ENCODE measurements at places on chromosomes 16 and 17.

- DNase-seq, result peak; percentile 48
Measured at GRCh38 chr17:81165246-81166032, at the start of gene PVALEF. TSS of gene PVALEF (plus strand) at chr17:81165507. CDS start at chr17:81181227, 15,720 bp downstream.

DNA sequence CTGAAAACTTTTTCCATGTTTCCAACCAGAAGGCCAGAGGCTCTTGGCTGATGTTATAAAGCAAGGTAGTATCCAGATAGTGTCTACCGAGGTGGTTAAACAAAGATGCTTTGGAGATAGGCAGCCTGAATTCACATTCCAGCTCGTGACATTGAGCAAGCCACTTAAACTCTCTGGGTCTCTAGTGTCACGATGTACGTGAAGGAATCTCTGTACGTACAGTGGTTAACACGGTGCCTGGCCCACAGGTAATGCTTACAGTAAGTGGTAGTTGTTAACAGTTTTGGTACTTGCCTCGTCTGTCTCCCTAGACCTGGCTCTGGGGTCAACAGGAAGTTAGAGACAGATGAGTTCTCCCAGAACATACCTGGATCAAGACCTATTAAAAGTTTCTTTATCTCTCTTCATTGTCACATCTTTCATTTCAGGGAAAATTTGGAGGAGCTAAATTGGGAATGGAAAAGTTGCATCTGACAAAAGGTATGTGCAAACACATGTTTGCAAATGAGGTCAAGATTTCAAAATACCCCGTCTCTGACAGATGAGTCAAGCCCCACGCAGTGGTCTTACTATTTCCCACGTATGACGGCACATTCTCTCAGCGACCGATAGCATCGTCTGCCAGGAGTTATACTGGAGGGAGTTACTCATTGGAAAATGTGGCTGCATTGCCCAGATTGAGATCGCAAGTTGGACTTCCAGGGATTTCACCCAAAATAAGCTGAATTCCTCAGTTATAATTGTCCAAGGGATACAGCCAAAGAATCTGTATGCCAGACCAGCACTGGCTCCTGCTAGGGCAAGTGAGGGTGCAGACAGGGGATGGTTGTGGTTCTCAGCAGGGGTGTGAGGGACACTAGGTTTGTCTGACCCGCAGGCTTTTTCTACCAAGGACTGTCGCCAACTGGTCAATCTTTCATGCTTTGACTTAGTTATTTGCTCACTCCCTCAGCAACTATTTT lies 18.9 kb upstream of the MYH10 start:
- no peak for DNase-seq

GRCh38 chr17:50212121-50212843 lies 10.9 kb upstream of the COL1A1 start:
- DNase-seq, result no peak

DNA sequence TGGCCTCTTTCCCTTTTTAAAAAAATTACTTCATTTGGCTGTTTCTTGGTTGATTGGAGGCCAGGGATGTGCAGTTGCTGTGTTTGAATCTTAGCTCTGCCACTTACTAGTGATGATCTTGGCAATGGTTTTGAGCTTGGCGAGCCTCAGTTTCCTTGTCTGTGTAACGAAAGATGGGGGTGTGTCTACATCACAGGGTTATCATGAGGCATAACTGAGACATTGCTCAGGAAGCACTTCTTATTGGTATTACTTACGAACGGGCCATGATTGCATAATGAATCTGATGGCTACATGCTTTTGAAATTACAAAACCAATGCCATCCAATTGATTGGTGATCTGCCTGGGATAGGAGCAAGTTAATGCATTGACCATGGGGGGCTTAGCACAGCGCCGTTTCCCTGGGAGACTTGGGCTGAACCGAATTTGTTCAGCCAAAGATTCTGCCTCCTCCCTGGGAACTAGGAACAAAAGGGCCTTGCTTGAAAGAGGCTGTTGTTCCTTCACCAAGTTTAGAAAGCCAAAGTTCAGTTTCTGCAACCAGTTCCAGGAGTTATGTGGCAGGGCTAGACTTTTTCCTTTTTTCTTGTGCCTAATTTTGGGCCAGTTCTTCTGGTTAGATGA lies 21.9 kb downstream of the CMIP start:
- DNase-seq, result no peak

GRCh38 chr16:15810411-15810810 lies 46.4 kb downstream of the MYH11 start:
- no peak for DNase-seq

DNA sequence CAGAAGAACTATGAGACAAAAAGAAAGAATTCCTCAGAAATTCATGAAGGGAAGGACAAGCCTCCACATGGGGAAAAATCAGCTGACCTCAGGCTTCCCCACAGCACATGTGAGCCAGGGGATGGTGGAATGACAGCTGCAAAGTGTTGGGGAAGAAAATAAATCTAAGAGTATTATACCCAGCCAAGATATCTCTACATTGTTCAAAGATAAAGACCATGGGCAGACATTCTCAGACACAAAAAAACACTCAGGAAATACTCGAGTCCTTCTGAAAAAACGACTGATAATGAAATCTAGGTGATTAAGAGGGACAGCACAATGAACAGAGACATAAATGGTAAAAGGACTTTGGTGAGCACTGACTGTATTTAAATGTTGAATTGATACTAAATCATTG lies 3.9 kb downstream of the RAB40B start:
- DNase-seq, result no peak

DNA sequence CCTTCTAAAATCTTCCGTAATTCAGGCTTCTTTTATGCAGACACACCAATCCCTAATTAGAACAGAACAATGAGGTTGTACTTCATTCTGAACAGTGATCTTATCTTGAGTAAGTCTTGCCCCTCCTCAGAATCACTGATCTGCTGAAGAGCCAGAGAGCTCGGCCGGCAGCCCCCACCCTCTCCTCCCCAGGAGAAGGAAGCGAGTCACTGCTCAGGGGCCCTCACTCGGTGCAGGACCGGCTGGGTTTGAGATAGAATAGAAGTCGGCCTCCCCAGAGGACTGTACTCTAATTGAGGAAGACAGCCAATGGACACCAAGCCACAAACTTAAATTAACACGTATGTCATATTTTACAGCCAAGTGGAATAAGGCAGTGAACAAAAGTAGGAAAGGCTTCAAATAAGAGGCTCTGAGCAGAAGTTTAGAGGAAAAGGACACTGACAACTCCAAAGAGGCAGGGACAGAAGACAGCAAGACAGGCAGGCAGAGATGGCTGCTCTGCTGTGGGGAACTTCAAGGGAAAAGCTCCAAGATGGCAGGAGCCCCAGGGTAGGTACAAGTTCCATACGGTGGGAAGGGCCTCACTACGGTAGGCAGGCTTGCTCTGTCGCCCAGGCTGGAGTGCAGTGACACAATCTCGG lies 18.6 kb downstream of the CREBBP start:
- no peak for DNase-seq

DNA sequence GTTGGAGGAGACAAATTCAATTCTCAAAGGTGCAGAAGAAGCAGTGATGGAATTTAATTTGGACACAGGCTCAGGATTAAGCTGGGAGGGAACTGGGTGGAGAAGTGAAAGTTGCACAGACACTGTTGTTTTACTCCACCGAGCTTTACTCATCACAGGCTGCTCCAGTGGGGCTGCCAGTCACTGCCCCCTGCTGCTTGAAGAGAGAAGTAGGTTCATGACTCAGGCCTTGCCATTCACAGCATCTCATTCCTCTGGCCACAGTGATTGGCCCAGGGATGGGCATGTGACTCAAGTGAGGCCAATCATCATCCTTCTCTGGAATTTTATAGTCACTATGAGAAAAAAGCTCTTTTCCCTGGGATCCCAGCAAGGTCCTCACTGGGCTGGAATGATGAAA lies 11.8 kb downstream of the GNAO1 start:
- no peak for DNase-seq

- no peak for DNase-seq
Measured at GRCh38 chr17:45220079-45220478, 1.6 kb upstream of the FMNL1 start.

GRCh38 chr17:4492721-4493561 lies 5.7 kb upstream of the SPNS2 start:
- DNase-seq, result peak; percentile 83

DNA sequence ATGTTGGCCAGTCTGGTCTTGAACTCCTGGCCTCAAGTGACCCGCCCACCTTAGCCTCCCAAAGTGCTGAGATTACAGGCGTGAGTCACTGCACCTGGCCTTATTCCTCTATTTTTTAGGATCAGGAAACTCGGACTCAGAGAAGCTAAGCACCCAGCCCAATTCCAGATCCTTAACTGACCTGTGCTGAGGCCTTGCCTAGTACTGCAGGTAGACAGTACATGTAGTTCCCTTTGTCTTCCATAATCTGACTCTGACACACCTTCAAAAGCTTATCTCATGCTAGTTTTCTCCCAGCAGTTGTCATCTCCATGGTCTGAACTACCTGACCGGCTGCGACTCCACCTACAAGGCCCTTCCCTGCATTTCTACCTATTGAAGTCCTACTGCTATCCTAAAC lies 65.7 kb upstream of the AXIN2 start:
- DNase-seq, result no peak

GRCh38 chr16:17836868-17837602 lies 366.3 kb upstream of the XYLT1 start:
- DNase-seq, result no peak

DNA sequence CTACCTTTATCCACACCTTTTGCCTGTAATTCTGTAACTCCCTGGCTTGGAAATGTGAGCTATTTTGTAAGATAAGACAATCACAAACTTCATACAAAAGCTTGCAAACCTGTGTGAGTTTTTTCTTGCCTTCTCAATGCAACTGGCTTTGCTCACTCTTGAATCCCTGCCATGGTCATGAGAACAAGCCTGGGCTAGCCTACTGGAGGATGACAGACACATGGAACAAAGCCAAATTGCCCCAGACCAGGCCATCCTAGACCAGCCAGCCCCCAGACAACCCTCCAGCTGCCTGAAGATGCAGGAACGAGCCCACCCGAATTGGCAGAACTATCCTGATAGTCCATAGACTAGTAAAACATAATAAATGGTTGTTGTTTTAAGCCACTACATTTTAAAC lies 466.6 kb upstream of the ERCC4 start:
- no peak for DNase-seq

DNA sequence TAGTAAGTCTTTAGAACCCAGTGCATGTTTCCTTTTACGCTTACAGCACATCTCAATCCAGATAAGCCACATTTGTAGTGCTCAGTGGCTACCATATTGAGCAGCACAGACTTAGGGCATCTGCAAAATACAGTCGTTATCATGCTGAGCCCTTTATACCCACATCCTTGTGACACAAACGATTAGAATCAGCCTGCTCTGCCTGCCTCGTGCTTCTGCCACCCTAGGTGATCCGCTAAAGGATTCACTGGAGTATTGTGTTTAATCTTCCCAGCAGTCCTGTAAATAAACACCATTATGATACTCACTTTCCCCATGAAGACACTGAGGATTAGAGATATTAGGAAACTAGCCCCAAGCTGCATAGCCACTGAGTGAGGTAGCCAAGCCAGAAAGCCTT lies 51.3 kb upstream of the FA2H start:
- no peak for DNase-seq

Measured in progenitor cell of endocrine pancreas (in vitro differentiated cells).